ENCODE measurements at places on chromosomes 6 and 20. TPM values are rescaled to one million over a fixed set of nuclear protein-coding genes. Genes with fewer than 3 reads are reported as not detected.

- no peak for DNase-seq
- no peak overlapping the region for H3K27ac ChIP-seq
- H3K36me3 ChIP-seq, result no peaks in the 10 kb centered on the region
- H3K27me3 ChIP-seq, result no peaks in the 10 kb centered on the region
Observed at GRCh38 chr20:23193801-23194384, 107.8 kb upstream of the CD93 start.

- DNase-seq, result no peak
- no peaks in the 10 kb centered on the region for H3K27me3 ChIP-seq
- H3K4me1 ChIP-seq, result no peaks in the 10 kb centered on the region
- no peak overlapping the region for H3K4me3 ChIP-seq
Observed at GRCh38 chr20:33744773-33745385, 13.1 kb downstream of the ZNF341 start.

- H3K27ac ChIP-seq, result no peak overlapping the region
- no peaks in the 10 kb centered on the region for H3K36me3 ChIP-seq
- no peak overlapping the region for H3K4me3 ChIP-seq
- no peaks in the 10 kb centered on the region for H3K27me3 ChIP-seq
- no peak for DNase-seq
- H3K4me1 ChIP-seq, result no peaks in the 10 kb centered on the region
Observed at GRCh38 chr6:143877584-143878271, 13.5 kb downstream of the ZC2HC1B start.

- no peaks in the 10 kb centered on the region for H3K4me1 ChIP-seq
- no peak for DNase-seq
- no peak overlapping the region for H3K4me3 ChIP-seq
Observed at GRCh38 chr20:7348253-7348652, 580.8 kb downstream of the BMP2 start.

DNA sequence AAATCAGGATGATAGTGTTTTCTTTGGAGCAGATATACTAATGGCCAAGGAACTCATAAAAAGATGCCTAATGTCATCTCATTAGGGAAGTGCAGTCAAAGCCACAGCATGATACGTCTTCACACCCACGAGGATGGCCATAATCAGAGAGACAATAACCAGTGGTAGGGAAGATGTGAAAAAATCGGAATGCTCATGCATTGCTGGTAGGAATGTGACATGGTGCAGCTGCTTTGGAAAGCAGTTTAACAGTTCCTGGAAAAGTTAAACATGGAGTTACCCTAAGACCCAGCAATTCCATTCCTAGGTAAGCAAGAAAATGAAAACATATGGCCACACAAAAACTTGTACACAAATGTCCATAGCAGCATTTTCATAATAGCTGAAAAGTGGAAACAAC lies 29.9 kb downstream of the BCAS1 start:
- no peak overlapping the region for H3K4me3 ChIP-seq
- no peaks in the 10 kb centered on the region for H3K27me3 ChIP-seq
- no peak for DNase-seq
- no peaks in the 10 kb centered on the region for H3K36me3 ChIP-seq
- H3K27ac ChIP-seq, result no peak overlapping the region

- peaks cover 3% of the 10 kb centered on the region for H3K36me3 ChIP-seq
- no peak for DNase-seq
- H3K4me1 ChIP-seq, result no peaks in the 10 kb centered on the region
- H3K27ac ChIP-seq, result no peak overlapping the region
- H3K4me3 ChIP-seq, result no peak overlapping the region
Observed at GRCh38 chr20:63280371-63280770, 7.8 kb downstream of the ARFGAP1 start.

The TREM1 gene
- not detected for total RNA-seq

The CLPSL1 gene
- not detected for total RNA-seq
